ENCODE measurements at places on chromosomes 1 and 21. TPM values are rescaled to one million over a fixed set of nuclear protein-coding genes. Genes with fewer than 3 reads are reported as not detected.

DNA sequence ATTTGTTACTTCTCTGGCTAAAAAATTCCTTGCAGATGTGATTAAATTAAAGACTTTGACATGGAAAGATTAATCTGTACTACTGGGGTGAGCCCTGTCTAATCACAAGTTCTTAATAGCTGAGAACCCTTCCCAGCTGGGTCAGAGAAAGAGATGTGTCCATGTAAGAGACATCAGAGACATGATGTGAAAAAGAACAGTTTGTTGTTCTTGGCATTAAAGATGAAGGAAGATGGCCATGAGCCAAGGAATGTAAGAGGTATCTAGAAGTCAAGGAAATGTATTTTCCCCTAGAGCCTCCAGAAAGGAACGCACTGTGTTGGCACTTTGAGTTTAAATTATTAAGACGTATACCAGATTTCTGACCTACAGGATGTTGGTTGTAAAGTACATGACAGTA, 1271.5 kb upstream of the PRMT6 start:
- no peaks in the 10 kb centered on the region for H3K4me1 ChIP-seq
- no peak overlapping the region for H3K27ac ChIP-seq
- no peak for DNase-seq
- H3K36me3 ChIP-seq = no peaks in the 10 kb centered on the region
- no peak overlapping the region for H3K4me3 ChIP-seq

- H3K27me3 ChIP-seq = no peaks in the 10 kb centered on the region
- H3K4me3 ChIP-seq = no peak overlapping the region
- H3K4me1 ChIP-seq = no peaks in the 10 kb centered on the region
- no peak for DNase-seq
- no peak overlapping the region for H3K27ac ChIP-seq
Measured at GRCh38 chr1:88936760-88937342, 45.5 kb upstream of the GTF2B start.

GRCh38 chr1:45968941-45969666, 163.3 kb downstream of the PIK3R3 start:
- H3K27me3 ChIP-seq = no peaks in the 10 kb centered on the region
- peaks cover 5% of the 10 kb centered on the region for H3K36me3 ChIP-seq
- H3K4me1 ChIP-seq = peaks cover 3% of the 10 kb centered on the region
- DNase-seq = no peak

- peak; percentile 90 for DNase-seq
- H3K27me3 ChIP-seq = no peaks in the 10 kb centered on the region
- H3K36me3 ChIP-seq = no peaks in the 10 kb centered on the region
- peaks cover 31% of the 10 kb centered on the region for H3K4me1 ChIP-seq
Measured at GRCh38 chr1:155017041-155017945, 14.7 kb downstream of the ZBTB7B start.

Gene NGF
- not detected for total RNA-seq

Gene AMY1B
- total RNA-seq = not detected

Gene ITLN1
- total RNA-seq = 27.5 TPM

Gene FAM229A
- 15.7 TPM for total RNA-seq
